Activated CD4-positive, alpha-beta T cell treated with anti-CD3 and anti-CD28 coated beads, Interleukin-2, amount 10 ng/mL, durations not matched to agents 7 days and 5 days (primary cell): ENCODE measurements at places on chromosomes 5 and 9. TPM values are rescaled to one million over a fixed set of nuclear protein-coding genes. Genes with fewer than 3 reads are reported as not detected.

DNA sequence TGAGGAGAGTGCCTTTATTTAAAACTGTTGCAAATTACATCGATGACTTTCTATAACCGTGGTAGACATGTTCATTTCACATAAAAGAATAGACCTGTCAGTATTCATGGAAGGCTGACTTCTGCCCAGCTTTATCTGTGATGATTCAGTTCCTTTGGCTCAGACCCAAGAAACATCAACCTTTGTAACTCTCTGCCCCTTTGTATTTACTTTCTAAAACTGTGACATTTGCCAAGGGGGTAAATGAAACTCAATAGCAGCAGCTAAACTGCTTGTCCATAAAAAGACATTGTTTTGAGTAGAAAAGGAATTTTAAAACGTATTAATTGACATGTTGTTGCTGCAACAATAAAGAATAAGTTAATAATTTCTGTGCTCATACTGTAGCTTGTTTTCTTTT, 137.8 kb upstream of the ANKH start:
- H3K27ac ChIP-seq, result no peak overlapping the region
- H3K4me1 ChIP-seq, result no peaks in the 10 kb centered on the region

DNA sequence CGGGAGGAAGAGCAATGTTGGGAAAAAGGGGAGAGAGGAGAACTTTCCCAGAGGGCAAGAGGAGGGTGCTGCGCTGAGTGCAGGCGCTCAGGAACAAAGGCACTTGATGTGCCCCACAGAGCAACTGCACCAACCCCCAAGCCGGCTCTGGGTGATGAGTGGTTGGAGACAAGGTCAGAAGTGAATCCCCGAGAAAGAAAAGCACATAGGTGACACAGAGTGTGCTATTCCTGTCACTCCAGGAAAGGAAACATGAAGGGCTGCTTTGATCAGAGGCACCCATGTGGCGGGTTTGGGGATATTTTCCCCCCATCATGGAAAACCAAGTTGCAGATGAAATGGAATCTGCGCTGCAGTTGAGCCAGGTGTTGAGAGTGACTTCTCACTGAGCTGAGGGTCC, 20.7 kb upstream of the SLC25A48 start:
- H3K4me1 ChIP-seq, result no peaks in the 10 kb centered on the region
- no peak for DNase-seq
- H3K27ac ChIP-seq, result no peak overlapping the region
- peaks cover 10% of the 10 kb centered on the region for H3K27me3 ChIP-seq

GRCh38 chr5:122515709-122516431, 203.8 kb downstream of the SNCAIP start:
- no peak for DNase-seq
- H3K4me3 ChIP-seq, result no peak overlapping the region
- no peaks in the 10 kb centered on the region for H3K36me3 ChIP-seq

DNA sequence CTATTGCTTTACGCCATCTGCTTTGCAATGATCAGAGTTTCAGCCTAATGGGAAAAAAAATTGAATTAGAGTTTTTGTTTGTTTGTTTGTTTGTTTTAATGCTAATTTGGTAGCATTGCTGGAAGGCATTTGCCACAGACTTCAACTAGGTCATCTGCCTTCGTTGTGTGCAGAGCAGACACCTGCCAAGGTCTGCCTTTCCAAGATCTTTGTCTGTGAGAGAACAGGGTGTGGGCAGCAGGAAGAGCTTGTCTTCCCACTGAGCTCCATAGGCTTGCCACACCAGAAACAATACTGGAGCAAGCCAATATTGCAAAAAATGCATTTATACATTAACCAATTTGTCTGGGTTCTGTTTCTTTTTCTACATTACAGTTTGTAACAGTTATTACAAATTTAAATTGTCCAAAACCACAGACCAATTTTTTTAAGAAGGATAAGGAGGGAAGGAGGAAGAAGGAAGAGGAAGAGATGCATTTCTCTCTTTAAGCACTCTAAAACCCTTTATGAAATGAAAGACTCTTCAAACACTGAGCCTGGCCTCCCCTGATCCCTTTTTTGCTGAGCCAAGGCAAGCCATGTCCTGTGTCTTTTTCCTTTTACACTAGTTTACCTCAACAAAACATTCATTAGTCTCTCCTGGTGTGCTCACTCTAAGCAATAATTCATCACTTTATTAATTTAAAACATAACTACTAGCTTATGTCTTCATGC, 210.5 kb downstream of the SNX18 start:
- H3K27ac ChIP-seq, result no peak overlapping the region
- H3K27me3 ChIP-seq, result peaks cover 9% of the 10 kb centered on the region
- H3K4me3 ChIP-seq, result no peak overlapping the region
- peaks cover under 1% of the 10 kb centered on the region for H3K36me3 ChIP-seq

SLC28A3 gene
- total RNA-seq, result 0.04 TPM

RELL2 gene
- 25.1 TPM for total RNA-seq

ADGRD2 gene
- not detected for total RNA-seq

TSSK1B gene
- total RNA-seq, result not detected
